Hepatic stellate cell (primary cell): ENCODE measurements at places on chromosomes 16 and 17.

GRCh38 chr17:73335591-73336407, 24.0 kb upstream of the CDC42EP4 start:
- no peak for DNase-seq

DNA sequence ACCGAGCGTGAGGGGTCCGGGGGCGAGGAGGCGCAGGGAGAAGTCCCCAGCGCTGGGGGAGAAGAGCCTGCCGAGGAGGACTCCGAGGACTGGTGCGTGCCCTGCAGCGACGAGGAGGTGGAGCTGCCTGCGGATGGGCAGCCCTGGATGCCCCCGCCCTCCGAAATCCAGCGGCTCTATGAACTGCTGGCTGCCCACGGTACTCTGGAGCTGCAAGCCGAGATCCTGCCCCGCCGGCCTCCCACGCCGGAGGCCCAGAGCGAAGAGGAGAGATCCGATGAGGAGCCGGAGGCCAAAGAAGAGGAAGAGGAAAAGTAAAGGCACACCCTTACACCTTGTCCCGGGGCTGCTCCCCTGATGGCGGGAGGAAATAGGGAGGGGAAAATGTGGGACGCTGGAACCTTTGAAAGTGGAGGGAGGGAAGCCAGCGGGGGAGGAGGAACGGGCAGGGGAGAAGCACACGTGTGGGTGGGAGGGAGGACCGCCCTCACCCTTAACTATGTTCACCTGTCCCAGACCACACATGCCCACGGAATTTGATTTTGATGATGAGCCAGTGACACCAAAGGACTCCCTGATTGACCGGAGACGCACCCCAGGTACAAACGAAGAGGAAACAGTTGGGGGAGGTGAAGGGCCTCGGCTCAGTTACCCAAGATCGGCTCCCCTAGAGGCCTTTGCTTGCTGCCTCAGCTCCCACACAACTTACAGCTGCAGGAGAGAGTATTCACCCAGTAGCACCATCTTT, 916 bp downstream of the PAGR1 start:
- peak; percentile 77 for DNase-seq

DNA sequence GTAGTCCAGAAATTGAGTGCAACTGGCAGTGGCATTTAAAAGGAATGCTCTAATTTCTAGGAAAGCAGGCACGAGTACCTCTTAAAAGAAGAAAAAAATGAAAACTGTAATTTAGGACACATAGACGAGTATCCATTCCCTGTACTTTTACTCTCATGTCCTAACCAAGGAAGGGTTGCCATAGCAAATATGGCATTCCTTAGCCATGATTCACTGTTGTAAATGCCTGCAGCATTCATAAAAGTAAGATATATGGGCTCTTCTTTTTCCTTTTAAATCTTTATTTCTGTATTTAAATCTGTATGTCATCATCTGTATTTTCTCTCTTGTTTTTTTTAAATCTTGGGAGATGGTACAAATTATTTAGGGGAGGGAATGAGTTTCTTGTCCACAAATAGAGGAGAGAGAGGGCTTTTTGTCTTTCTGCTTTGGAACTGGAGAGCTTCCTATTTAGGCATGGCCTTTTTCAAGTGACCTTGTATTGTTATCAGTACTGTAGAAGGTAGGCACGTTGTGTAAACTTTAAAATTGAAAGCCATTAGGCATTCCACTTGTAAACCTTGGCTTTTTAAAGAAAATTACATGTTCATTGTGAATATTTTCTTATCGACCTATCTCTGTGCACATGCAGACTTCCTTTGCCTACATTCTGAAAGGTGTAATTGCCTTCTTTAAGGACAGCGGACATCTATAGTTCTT, 50.0 kb downstream of the TENT4B start:
- peak; percentile 72 for DNase-seq

GRCh38 chr16:70746708-70747424, 54.1 kb downstream of the VAC14 start:
- DNase-seq: peak; percentile 95

DNA sequence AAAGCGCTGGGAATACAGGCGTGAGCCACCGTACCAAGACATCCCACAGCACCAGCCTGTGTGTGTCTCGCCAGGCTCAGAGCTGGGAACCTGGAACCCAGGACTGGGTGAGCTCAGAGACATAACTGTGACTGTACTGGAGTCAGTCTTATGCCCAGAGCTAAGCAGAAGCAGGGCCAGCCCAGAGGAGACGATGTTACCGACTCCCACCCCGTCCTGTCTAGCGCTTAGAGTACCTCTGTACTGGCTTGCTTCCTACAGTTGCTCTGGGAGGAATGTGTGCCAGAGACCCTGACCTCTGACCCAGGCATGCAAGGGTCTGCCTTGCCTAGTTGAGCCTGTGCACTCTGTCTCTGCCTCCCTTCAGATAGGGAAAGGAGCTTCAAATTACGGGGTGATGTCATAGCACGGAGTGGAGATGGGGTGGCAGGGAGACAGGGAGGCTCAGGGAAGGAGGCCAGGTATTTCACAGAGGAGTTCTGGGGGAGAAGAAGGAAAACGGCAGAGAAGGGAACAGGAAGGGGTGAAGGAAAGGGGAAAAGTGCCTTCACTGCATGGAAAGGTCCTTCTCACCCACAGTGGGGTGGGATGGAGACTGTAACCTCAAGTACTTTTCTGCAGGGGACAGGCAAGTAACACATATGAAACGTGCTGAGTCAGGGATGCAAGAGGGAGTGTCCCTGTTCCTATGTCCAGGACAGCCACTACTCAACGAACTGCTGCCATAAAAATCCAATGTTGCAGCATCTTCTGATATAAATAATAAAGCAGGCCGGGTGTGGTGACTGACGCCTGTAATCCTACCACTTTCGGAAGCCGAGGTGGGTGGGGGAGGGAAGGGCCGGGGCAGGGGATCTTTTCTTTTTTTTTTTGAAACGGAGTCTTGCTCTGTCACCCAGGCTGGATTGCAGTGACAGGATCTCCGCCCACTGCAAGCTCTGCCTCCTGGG, 5.8 kb upstream of the ARMC5 start:
- no peak for DNase-seq

- no peak for DNase-seq
Observed at GRCh38 chr17:56548661-56549060, 44.8 kb upstream of the NOG start.

- DNase-seq: no peak
Observed at GRCh38 chr17:1315891-1316403, 36.5 kb downstream of the TRARG1 start.

DNA sequence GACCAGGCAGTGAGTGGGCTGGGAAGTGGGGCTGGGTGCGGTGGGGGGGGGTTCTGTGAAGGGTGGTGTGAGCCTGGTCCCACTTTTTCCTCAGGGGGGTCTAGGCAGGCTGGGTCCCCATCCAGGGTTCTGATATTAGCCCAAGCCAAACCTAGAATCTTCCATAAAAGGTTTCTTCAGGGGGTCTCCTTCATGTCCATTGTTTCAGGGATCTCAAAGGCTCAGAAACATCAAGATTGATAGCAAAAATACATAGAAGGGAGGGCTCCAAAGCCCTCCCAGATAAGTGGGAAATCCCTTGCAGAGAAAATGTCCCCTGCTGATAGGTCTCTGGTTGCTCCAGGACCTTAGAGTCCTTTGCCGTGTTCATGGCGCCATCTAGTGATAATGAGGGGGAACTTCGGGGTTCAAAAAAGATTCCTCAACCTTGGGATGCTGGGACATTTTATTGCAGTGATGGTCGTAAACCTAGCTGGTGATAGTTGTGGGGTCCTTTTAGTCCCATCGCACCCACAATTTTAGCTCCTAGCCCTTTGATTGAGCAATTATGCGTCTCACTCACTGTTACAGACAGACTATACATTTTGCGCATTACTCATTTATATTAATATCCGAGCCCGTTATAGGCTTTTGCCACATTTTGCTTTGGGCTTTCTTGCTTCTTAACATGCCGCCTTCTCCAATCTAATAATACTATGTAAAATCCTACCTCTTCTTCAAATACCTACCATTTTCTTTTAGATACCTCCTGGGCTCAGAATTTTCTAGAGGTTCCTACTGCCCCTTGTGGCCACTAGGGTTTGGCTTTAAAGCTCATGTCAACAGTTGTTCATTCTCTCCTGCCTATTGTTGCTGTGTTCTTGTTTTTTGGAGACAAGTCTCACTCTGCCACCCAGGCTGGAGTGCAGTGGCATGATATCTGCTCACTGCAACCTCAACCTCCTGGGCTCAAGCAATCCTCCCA, 35.1 kb downstream of the IGF2BP1 start:
- peak; percentile 88 for DNase-seq

DNA sequence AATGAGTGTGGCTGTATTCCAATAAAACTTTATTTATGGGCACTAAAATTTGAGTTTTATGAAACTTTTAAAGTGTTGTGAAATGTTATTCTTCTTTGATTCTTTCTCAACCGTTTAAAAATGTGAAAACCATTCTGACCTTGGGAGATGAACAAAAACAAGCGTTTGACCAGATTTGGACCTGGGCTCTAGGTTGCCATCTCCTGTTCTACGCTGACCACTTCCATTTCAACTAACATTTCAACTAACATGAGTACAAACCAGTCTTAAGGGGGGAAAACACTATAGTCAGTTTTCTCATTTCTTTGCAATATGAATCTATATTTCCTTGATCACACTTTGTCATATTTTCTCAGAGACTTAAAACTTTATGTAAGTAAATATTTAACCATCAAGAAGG, 118.4 kb upstream of the IRX5 start:
- no peak for DNase-seq

- no peak for DNase-seq
Observed at GRCh38 chr16:7938175-7938574, 605.5 kb downstream of the RBFOX1 start.

DNA sequence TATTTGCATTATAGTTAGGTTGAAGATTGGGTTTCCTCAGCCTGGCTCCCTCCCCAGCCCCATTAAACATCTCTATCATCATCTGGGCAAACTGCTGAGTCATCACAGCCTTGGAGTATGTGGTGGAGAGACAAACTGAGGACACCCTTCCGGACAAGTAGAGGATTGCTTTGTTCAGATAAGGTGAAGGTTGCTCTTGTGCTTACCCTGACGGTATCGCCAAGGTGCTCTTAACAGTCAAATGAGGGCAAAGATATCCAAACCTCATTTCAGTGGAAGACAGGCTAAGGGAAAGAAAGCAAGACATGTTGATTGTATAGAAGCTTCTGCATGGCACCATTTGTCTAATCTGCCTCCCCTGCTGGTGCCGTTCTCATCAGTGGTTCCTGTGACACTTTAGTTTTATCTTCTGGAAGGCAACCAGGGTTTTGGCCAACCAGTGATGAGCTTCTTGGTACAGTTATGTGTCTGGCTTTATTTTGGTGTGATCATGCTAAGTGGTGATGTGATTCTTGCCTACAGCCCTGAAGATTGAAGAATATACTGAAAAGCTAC, 56.9 kb upstream of the LGALS9 start:
- DNase-seq: no peak

- no peak for DNase-seq
Observed at GRCh38 chr17:57051886-57052361, 33.1 kb upstream of the AKAP1 start.

GRCh38 chr17:63540590-63540989, 9.7 kb upstream of the DCAF7 start:
- DNase-seq: no peak

DNA sequence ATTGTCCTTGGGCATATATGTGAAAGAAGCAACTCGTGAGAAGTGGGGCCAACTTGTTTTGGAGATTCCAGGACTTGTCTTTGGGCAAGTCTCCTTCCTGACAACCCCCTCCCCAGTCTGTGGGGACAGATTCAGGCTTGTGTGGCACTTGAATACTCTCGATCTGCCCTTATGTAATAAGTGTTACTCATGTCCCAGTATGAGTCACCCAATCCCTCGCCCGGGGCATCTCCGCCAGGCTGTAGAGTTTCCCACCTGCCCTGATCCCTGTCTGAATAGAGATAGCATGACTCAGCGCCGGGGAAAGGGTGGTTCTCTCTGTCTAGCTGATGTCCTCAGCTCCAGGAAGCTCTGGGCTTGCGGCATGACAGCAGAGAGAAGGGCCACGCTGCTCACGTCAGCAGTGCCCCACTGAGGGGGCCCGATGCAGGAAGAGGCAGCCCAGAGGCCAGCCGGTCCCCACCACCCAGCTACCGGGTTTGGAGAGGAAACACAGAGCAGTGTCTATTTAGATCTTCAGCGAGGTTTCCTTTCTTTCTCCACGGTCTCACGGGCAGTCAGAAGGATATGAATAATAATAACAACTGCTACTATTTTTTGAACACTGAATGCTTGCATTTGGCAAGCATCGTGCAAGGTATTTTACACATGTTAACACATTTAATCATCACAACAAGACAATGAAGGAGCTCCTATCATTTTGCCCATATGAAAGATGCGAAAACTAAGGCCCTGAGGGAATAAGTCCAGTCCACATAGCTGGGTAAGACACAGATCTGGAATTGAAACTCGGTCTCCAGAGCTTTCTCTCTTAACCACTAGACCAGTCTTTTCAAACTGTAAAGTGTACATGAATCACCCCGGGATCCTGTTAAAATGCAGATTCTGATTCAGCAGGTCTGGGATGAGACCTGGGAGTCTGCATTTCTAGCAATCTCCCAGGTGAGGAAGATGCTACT, 426.7 kb upstream of the MAF start:
- DNase-seq: peak; percentile 62

DNA sequence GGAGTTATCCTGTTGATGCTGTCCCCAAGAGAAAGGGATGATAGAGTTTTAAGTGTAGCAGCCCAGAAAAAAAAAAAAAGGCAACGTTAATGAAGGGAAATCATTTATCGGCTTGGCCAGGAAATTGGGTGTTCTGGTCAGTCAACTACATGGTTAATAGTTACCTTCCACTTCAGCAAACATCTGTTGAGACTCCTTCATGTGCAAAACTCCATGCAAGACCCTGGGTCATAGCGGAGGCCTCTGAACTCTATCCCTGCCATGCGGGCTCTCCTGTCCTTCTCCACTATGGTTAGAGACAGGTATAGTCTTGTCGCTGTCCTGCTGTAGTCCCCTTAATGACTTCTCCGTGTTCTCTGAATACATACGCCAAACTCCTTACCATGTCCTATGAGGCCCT, 3.5 kb upstream of the LYRM9 start:
- DNase-seq: no peak

- DNase-seq: no peak
Observed at GRCh38 chr17:73969956-73970355, 233.5 kb upstream of the RPL38 start.

- DNase-seq: no peak
Observed at GRCh38 chr16:50314665-50315064, 48.3 kb downstream of the ADCY7 start.

DNA sequence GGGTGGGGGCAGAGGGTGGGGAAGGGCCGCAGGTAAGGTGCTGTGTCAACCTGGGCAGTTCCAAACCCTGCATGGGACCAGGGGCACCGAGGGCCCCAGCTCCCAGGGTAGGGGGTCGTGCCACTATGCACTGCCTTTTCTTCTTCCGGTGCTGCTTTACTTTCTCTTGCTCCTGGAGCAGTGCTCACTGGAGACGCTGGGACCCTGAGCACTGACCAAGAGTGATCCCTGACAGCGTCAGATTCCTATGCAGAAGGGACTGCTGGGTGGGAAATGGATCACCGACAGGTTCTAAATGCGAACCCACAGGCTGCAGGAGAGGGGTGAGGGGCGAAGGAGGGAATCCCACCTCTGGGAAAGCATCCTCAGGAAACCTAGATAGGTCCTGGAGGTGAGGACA, 470.1 kb downstream of the SOX9 start:
- DNase-seq: no peak
